Activated naive CD4-positive, alpha-beta T cell treated with anti-CD3 and anti-CD28 coated beads, Interleukin-2, amount 50 U/mL, for 16 hours (primary cell): ENCODE measurements at places on chromosomes 3 and 15.
A peak's percentile ranks its signal among the peaks of the same experiment; 100 is the strongest.

DNA sequence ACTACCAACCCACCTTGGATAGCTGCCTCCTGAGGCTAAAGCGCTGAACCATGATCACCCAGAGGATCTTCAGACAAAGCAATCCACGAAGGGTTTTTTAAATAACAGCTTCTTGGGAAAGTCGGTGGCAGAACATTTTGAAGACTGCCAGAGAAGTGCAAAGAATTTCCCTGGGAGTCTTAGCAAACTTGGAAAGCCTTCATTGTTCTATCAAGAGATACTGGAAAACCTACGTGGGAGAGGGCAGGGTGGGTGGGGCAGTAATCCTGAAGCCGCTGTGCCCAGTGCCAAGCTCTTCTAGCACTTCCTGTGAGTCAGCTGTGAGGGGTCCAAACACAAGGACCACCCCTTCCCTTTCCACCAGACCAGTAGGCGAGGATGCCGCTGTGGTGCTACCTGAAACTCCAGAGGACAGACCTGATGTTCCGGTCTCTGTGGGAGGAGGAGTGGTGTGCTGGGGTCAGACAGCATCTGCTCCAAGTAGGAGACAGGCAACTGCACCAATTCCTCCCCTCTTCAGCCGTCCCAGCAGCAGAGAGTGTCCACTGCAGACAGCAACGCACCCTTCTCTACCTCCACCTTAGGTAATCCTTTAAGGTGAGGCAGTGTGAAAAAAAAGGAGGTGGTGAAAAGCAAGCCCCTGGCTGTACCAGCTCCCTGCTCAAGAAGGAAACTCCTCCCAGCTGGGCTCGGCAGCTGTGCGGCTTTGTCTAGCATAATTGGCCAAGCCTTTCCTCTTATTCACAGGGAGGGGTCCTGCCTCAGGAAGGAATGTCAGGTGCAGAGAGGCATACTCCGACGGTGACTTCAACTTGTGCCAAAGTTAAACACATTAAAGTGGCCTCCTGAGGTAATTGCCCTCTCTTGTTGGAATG lies 99.0 kb downstream of the TMCC1 start:
- no peak for DNase-seq

- no peak for DNase-seq
Measured at GRCh38 chr3:109924196-109924595, 586.9 kb upstream of the DPPA4 start.

DNA sequence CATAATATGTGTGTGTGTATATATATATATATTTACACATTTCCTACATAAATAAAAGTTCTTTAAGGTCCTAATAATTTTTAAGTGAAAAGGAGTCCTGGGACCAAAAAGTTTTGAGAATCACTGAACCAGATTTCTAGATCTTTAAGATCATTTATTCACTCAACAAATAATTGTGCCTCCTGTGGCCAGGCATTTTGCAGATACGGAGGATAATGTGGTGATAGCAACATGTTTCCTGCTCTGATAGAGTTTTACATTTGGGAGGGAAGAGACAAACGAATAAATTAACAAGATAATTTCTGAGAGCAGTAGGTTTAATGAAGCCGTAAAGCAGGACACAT lies 448 bp upstream of the RNF7 start:
- DNase-seq = no peak

DNA sequence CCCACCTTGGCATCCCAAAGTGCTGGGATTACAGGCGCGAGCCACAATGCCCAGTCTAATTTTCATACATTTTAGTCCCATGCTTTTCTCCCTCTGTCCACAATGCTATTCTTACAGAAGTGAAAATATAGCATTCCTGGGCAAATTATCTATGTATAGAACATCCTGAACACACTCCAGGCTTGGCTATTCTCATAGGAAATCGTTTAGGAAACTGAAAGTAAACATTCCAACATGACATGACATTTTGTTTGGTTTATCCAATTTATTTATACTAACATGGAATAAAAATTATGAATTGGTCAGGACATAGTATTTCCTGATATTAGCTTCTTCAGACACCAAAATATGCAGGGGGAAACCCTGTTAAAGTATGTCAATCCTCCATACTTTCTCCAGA lies 52.6 kb downstream of the SYNM start:
- DNase-seq = no peak

GRCh38 chr3:151168269-151169094 lies 34.5 kb downstream of the GPR171 start:
- DNase-seq = peak; percentile 84

DNA sequence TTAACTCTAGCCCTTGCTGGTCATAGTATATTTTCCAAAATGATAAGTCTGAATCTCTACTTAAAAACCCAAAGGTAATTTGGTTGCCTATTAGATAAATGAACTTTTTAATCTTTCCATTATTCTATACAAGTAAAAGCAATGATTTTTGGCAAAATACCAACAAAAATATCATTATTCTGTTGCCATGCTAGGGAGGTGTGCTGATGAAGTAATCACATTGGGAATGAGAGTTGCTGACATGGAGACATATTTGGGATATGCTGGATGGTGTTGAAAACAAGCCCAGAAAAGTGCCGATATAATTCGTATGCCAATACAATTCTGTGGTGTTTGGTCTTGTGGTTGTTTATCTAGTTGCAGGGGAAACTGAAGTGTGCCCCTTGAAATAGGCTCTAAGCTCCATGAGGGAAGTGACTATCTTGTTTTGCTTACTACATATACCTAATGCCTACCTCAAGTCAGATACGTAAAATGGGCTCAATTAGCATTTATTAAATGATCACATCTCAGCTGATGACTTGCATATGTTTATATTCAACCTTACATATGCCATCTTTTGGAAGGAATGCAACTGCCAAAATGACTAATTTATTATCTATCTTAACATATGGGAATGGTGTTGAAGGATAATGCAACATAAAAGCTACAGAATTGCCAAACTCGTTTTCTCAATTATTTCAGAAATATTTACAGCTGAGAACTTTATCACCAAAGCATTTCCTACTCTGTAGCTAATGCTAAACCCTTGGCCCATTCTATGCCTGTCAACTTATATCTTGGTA lies 5.8 kb downstream of the TOPBP1 start:
- DNase-seq = no peak

DNA sequence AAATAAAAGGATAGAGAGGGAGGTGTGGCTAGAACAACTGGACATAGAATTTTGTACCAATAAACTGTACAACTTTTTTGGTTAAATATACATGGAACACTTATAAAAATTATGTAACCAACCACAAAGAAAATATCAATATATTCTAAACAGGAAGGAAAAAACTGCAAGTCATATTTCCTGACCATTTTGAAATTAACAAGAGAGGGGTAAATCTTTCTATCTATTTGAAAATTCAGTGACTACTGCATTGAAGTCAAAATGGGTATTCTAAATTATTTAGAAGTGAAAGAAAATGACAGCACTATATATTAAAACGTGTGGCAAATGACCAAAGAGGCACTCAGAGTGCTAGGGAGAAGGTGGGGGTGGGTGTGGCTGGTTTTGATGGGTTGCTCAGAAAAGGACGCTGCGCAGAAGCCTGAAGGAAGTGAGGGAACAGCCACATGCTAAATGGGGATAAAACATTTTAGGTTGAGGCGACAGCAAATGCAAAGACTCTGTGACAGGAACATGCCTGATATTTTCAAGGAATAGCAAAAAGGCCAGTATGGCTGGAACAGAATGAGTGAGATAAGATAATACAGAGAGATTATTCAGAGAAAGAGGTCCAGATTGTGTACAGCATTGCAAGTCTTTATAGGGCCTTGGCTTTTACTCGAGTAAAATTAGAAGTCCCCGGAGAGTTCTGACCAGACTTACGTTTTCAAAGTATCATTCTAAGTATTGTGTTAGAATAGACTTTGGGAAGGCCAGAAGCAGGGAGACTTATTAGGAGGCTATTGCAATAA lies 41.1 kb downstream of the ERICH6 start:
- DNase-seq = no peak

DNA sequence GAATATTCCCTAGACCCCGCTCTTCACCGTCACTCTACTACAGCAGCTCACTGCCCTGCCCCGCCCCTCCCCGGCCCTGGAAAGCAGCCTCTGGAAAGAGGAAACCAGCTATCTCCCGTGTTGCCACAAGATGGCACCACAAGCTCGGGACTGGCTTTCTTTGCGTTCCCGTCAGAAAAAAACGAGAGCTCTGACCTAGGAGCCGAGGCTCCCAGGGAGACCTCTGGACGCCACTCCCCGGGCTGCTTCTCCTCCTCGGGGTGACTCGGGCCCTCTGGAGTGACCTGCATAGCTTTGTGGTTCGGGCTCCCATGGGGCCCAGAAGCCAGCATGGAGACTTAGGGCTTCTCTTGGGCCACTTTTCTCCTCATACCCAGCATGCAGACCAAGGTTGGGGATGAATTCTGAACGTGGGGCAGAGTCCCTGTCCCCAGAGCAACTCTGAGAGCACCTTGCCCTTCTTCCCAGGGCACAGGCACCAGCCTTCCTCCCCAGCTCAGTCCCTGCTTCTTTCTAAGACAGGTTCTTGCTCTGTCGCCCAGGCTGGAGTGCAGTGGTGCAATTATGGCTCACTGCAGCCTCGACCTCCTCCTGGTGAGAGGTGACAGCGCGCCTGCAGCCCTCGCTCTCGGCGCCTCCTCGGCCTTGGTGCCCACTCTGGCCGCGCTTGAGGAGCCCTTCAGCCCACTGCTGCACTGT lies 19.0 kb downstream of the STOML1 start:
- peak; percentile 80 for DNase-seq

DNA sequence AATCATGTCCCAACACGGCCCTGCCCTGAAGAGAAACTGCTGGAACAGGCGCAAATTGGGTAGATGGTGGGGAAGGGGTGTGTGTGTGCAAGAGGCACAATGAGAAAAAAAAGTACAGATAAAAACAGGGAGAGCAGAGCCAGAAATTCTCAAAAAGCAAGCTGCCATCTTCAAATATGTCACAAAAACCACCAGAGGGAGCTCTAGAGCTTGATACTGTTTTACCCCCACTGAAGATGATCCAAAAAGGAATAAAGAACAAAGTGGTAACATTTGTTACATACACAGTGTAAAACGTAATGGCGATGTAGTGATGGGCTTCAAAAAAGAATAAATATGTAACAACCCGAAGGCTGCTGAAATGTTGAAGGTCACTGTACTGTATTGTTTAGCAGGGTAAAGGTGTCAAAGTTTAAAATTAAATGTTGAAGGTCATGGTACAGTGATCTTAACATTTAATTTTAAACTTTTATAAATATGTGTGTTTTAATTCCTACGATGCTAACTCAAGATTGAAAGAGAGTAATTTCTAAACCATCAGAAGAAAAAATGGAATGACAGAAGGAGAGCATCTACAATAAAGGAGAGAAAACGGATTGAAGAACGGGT lies 6.0 kb downstream of the SNRPA1 start:
- DNase-seq = no peak

GRCh38 chr3:7204848-7205156 lies 343.9 kb downstream of the GRM7 start:
- DNase-seq = no peak

GRCh38 chr15:51132384-51133139 lies 37.9 kb upstream of the TNFAIP8L3 start:
- no peak for DNase-seq

DNA sequence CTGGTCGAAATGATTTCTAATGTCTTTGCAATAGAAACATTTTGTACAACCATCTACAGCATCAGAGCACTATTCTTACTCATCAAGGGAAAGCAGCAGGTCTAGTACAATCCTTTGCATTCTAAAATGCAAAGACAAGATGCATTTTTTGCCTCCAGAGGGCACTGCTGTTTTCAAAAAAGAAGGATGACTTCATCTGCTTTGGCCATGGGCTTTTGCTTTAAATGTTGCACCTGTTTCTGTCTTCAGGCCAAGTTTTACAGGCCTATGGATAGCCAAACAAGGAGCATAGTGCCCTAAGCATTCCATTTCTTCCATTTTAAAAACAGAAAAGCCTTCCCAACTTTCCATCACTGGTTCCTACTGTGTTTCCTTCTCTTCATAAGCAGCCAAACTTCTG lies 3.4 kb downstream of the PARP9 start:
- DNase-seq = peak; percentile 57

DNA sequence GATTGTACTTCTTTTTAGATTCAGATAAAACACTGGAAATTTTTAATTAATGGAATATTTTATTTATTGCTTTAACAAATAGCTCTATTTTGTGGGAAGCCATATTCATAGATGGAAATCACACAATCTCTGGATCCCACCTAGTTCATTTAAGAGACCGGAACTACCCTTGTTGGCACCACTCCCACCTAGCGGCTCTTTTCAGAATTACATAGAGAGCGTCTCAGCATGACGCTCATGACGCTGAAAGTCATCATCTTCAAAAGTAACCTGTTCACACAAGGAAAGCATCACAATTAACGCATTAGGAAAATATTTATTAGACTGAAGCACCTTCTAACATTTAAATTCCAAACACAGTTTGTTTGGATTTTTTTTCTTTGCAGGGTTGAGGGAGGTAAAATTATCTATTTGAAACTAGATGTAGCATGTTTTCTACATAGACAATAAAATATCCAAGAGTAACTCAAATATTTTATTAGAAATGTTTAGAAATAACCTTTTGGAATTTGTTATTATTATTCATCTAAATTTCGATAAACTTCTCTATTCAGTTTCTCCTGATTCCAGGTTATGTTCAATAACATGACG lies 214.9 kb upstream of the ARRDC4 start:
- DNase-seq = no peak

GRCh38 chr15:42149493-42150218 lies 6.8 kb downstream of the PLA2G4F start:
- no peak for DNase-seq

DNA sequence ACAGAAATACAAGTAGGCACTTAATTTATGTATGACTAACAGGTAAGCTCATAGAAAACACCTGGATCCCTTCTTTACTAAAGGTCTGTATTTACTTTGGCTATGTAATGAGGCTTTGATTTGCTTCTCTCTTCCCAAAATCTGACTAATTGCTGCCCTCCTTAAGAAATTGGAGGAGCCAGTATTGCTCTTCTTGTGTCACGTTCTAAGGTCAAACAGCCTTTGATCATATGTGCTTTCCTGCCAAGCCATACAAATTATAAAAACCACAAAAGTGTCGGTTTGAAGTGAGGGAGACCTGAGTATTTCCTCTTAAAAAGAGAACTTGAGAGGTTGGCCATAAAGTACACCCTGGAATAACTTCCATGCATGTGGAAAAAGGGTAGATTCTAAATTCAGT lies 112.1 kb upstream of the MB21D2 start:
- DNase-seq = no peak

- no peak for DNase-seq
Measured at GRCh38 chr3:23390446-23390845, 187.3 kb downstream of the UBE2E2 start.
